CD4-positive, alpha-beta T cell (primary cell): ENCODE measurements at places on chromosomes 1 and 21. TPM values are rescaled to one million over a fixed set of nuclear protein-coding genes. Genes with fewer than 3 reads are reported as not detected.
A peak's percentile ranks its signal among the peaks of the same experiment; 100 is the strongest.

- H3K4me3 ChIP-seq: peak overlapping the region; percentile 89
- H3K36me3 ChIP-seq: peaks cover 9% of the 10 kb centered on the region
- peak overlapping the region; percentile 77 for H3K27ac ChIP-seq
These were observed 516 bp downstream of the RCOR3 start for GRCh38 chr1:211259638-211260126.

LDLRAD2 gene
- total RNA-seq: not detected

GRCh38 chr1:202315576-202316168, 26.1 kb downstream of the UBE2T start:
- no peak overlapping the region for H3K4me3 ChIP-seq
- H3K36me3 ChIP-seq: no peaks in the 10 kb centered on the region
- DNase-seq: peak; percentile 69
- H3K4me1 ChIP-seq: no peaks in the 10 kb centered on the region

OR4F16 gene
- total RNA-seq: not detected

ACTA1 gene
- total RNA-seq: not detected

- H3K36me3 ChIP-seq: no peaks in the 10 kb centered on the region
- H3K4me1 ChIP-seq: no peaks in the 10 kb centered on the region
- no peak for DNase-seq
- H3K27me3 ChIP-seq: no peaks in the 10 kb centered on the region
- no peak overlapping the region for H3K4me3 ChIP-seq
These were observed 39.4 kb downstream of the OR10Z1 start for GRCh38 chr1:158644449-158644848.

- no peak for DNase-seq
- no peaks in the 10 kb centered on the region for H3K27me3 ChIP-seq
- no peaks in the 10 kb centered on the region for H3K4me1 ChIP-seq
- no peak overlapping the region for H3K4me3 ChIP-seq
These were observed 33.9 kb upstream of the ZNF362 start for GRCh38 chr1:33222381-33222780.

GRCh38 chr1:152741656-152742055, 16.2 kb upstream of the KPRP start:
- no peaks in the 10 kb centered on the region for H3K36me3 ChIP-seq
- no peaks in the 10 kb centered on the region for H3K4me1 ChIP-seq
- DNase-seq: no peak
- H3K4me3 ChIP-seq: no peak overlapping the region

- no peaks in the 10 kb centered on the region for H3K27me3 ChIP-seq
- H3K4me1 ChIP-seq: no peaks in the 10 kb centered on the region
- no peak for DNase-seq
- H3K4me3 ChIP-seq: no peak overlapping the region
These were observed 14.8 kb downstream of the EDN2 start for GRCh38 chr1:41469706-41470105.

SELP gene
- total RNA-seq: 1.4 TPM

DNA sequence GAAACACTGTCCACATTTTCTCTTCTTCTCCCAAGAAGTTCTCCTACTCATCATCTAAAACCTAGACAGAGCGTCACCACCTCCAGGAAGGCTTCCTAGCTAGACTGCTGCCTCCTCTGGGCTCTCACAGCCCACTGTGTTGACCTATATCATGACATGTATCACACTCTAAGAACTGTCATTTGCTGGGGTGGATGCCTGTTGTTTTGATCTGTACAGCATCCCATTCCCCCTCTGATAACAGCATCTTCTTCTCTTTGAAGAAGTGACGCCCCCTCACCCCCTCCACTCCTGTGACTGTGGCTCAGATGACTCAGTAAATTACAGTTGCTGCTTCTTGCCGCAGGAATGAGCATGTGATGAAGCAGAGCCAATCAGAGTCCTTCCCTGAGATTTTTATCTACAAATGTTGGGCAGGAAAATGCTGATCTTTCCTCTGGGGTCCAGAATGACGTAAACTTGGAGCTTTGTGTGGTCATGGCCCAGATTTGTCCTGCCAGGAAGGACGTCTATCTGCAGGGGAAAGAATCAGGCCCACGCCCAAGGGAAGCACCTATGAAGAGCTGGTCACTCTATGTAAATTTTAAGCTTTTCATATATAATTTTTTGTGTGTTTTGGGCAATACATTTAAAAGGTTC, 28.0 kb upstream of the FOXO6 start:
- H3K27me3 ChIP-seq: peaks cover 5% of the 10 kb centered on the region
- no peak for DNase-seq
- no peaks in the 10 kb centered on the region for H3K36me3 ChIP-seq
- no peak overlapping the region for H3K4me3 ChIP-seq
- H3K27ac ChIP-seq: no peak overlapping the region

GRCh38 chr1:18512883-18513282, 32.2 kb downstream of the KLHDC7A start:
- H3K27me3 ChIP-seq: peaks cover 8% of the 10 kb centered on the region
- H3K36me3 ChIP-seq: no peaks in the 10 kb centered on the region
- H3K4me1 ChIP-seq: no peaks in the 10 kb centered on the region
- no peak overlapping the region for H3K4me3 ChIP-seq

DNA sequence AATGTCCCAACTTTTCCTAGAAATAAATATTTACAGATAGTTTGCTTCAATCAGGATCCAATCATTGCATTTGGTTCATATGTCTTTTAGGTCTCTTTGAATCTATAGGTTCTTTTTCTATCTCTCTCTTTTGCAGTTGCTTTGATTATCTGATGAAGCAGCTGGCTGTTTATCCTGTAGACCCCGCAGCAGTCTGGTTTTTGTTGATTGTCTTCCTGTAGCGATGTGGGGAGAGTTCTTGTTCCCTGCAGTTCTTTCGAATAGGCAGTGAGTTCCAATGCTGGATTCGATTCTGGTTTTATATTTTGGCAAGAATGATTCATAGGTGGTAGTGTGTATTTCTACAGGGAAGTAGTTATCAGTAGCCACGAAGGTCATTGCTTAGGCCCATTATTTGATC, 7.4 kb upstream of the MIXL1 start:
- H3K27ac ChIP-seq: no peak overlapping the region
- DNase-seq: no peak
- no peaks in the 10 kb centered on the region for H3K36me3 ChIP-seq
- H3K4me1 ChIP-seq: no peaks in the 10 kb centered on the region
- no peak overlapping the region for H3K4me3 ChIP-seq
- no peaks in the 10 kb centered on the region for H3K27me3 ChIP-seq
